ENCODE measurements at places on chromosomes 7 and 10.

GRCh38 chr7:115007751-115008150 is 85.9 kb downstream of the MDFIC start:
- DNase-seq, result no peak

GRCh38 chr10:31055573-31056251 is 24.0 kb upstream of the ZNF438 start:
- no peak for DNase-seq

GRCh38 chr10:43323245-43323644 is 48.2 kb upstream of the FXYD4 start:
- DNase-seq, result no peak

DNA sequence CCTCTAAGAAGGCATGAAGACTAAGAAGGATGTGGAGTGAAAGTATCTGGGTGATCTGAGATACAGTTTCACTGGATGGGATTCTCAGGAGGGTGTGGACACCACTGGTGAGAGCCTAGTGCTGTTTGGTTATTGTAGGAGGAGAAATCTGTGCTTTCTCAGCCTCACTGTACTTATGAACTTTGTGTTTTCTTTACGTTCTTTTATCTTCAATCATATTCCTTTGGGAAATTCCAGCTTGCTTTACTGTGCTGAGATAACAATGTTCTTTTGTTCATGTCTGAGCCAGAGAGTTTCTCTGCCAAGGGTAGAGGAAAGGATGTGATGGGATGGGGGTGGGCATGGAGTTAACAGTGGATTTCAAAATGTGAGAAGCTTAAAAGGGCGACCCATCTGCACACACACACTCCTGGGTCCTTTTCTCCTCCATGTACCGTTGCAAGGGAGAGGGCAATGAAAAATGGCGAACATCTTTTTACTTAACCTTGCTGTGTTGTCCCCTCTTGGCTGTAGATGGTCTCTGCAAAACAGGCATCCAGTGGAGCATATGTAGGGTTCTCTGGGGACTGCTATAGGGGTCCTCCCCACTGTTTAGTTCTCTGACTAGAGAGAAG is 25.0 kb upstream of the TAX1BP1 start:
- DNase-seq, result no peak

- DNase-seq, result peak; percentile 85
These were observed 47.6 kb upstream of the ANKRD1 start for GRCh38 chr10:90968328-90969081.

DNA sequence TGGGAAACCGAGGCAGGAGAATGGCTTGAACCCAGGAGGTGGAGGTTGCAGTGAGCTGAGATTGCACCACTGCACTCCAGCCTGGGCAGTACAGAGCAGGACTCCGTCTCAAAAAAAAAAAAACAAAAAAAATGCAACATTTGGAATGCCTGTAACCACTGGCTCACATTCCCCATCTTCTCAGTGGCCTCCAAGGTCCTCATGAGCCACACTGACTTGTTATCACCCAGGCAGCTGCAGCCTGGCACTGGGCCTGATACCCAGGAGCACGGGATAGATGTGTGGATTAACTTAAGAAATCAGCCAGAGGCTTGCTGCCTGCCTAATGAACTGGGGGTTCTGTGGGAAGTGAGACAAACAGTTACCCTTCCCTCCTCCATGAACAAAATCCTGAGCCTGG is 23.0 kb downstream of the JCAD start:
- no peak for DNase-seq
